ENCODE measurements at places on chromosomes 4 and X.

GRCh38 chrX:70998411-70999027, 67.6 kb upstream of the SLC7A3 start:
- ATAC-seq, result no peak

DNA sequence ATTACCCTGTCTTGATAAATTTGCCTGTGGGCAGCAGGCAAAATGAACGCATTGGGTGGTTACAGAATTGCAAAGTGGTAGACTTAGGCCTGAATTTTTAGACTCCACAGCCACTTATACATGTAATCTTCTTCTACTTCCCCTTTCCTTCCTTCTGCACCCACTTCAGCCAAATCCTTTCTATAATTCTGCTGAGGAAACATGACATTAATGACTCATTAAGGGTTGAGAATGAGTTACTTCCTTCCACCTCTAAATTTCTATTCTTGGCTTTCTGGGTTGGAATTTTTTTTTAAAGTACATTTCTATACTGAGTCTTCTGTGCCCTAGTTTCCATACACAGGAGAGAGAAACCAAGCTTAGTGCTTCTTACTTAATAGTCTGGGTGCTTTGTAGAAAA, 10.1 kb downstream of the PAPSS1 start:
- ATAC-seq, result no peak

DNA sequence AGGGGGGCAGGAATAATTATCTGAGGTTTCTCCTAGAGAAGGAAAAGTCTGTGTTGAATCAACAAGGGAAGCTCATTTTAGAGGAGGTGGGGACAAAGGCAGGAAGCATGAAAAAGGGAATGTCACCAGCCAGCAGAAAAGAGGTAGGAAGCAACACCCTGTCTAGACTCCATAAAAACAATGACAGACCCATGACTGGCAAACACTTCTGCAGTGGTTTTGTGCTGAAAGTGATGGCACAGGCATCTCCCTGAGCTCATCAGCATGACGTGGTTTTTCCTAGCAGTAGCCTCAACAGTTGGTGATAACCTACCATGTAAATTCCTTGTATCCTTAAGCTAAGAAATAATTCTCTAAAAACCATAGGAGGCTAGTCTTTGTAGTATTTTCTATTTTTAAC, 110.7 kb upstream of the GALNT7 start:
- no peak for ATAC-seq

DNA sequence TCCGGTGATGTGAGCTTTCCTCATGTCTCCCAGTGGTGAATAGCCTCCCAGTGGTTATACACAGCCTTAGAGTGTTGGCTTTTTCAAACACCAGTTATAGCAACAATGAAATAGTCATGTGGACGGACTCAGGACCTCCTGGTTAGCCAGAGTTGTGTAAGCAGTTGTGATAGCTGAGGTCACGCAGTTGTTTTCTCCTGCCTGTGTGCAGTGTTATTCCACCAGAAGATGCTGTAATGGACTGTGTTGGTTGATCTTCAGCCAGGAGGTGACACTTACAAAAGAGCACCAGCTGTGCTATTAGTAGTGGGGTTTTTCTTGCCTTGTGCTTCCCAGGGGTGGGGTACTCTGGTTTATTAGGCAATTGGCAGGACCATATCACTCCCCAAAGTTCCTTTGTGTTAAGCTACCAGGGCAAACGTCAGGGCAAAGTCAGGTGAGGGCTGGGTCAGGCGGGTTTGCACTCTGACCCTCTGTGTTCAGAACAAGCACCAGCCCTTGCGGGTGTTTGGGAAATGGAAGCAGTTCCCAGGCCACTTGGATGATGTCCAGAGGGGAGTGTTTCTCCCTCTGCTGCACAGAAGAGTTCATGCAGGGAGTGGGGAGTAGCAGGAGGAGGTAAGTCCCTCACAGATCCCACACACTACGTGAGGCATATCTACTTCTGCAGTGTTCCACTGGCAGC, 252.6 kb downstream of the TMEM47 start:
- ATAC-seq, result no peak

DNA sequence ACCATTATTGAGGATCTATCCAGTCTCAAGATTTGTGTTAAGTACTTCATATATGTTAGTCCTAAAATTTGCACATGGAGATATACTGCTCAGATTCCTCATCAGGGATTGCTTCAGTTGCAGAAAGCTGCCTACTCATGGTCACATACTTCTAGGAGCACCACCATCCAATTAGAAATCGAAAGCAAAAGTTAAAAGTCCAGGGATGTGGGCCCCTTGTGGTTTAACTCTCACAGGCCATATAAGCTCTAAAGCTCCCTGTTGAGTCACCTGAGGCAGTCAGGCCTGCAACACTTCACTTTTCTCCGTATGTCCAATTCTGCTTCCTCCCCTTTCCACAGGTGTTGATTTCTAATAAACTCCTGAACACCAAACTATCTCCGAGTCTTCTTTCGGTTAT, 84.2 kb downstream of the CNOT6L start:
- ATAC-seq, result peak; percentile 99

GRCh38 chr4:52853351-52853750, 8.8 kb upstream of the RASL11B start:
- no peak for ATAC-seq

Measured in activated CD4-positive, CD25-positive, alpha-beta regulatory T cell treated with anti-CD3 and anti-CD28 coated beads, Interleukin-2, amount 50 U/mL, for 24 hours (primary cell).